ENCODE measurements at places on chromosomes 2 and 18. TPM values are rescaled to one million over a fixed set of nuclear protein-coding genes. Genes with fewer than 3 reads are reported as not detected.

Gene HOXD1
- 2.2 TPM for total RNA-seq

Gene SKA1
- total RNA-seq = 0.46 TPM

Gene TMEFF2
- total RNA-seq = not detected

Gene ITPRIPL1
- 2.6 TPM for total RNA-seq

Gene CACNB4
- 7.7 TPM for total RNA-seq

Gene FAP
- total RNA-seq = 1.5 TPM

Gene RGPD3
- 1.00 TPM for total RNA-seq

Gene TMEM17
- 4.7 TPM for total RNA-seq

Gene SERPINB3
- total RNA-seq = not detected

Gene REG3A
- total RNA-seq = not detected

Gene DOCK10
- 24.3 TPM for total RNA-seq

Gene COL4A4
- total RNA-seq = 30.8 TPM

Gene MRPL53
- total RNA-seq = 25.0 TPM

Gene CYS1
- total RNA-seq = 7.9 TPM

Gene SCN9A
- total RNA-seq = 10.3 TPM

Gene GIGYF2
- 59.0 TPM for total RNA-seq

Gene EVX2
- not detected for total RNA-seq

Gene SP140L
- total RNA-seq = 15.5 TPM

Measured in upper lobe of left lung (tissue), 6 donors.